Activated CD8-positive, alpha-beta memory T cell treated with anti-CD3 and anti-CD28 coated beads, Interleukin-2, amount 50 U/mL, for 48 hours (primary cell): ENCODE measurements at places on chromosomes 16 and 17.
A peak's percentile ranks its signal among the peaks of the same experiment; 100 is the strongest.

GRCh38 chr17:77826132-77826873 is 132.2 kb upstream of the TNRC6C start:
- DNase-seq = no peak

GRCh38 chr16:3026003-3026378 is 2.2 kb downstream of the THOC6 start:
- DNase-seq = no peak

DNA sequence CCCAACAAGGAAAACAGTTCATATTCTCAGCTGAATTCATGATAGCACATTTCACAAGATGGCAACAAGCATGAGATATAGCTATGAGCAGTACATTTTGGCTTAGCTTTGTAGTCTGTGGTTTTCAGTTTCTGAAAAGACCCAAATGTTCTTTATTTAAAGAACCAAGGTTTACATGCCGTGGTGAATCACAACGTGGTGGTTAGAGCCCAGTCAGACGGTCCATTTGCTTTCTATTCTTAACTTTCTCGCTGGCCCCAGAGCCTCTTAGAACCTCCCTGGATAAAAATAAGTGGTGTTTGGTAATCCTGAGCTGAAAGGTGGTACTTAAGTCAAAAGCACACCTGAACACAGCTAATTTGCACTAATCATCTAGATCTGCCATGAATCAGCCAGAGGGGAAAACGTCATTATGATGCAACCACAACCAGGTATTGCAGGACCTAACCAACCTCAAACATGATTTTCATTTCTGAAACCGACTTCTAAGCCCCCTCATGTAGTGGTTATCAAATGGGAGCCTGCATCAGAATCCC is 18.6 kb upstream of the HAPSTR1 start:
- DNase-seq = no peak

- no peak for DNase-seq
Observed at GRCh38 chr17:32335046-32335445, 6.9 kb downstream of the C17orf75 start.

DNA sequence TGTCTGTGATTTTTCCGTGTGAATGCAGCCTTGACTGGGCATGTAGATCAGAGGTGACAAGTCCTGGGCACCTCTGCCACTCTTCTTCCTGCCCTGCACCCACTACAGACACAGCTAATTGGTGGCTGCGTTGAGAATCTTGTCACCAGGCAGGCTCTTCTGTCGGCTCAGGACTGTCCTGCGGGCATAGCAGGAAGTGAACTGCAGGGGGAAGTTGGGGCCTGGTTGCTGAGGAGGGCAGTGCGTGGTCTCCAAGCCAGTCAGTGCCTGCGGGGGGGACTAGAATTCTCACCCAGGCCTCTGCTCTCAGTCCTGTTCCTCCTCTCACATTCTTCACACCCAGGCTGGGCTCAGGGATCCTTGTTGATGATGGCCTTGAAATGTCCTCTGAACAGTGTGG is 50.5 kb downstream of the JPH3 start:
- DNase-seq = no peak

DNA sequence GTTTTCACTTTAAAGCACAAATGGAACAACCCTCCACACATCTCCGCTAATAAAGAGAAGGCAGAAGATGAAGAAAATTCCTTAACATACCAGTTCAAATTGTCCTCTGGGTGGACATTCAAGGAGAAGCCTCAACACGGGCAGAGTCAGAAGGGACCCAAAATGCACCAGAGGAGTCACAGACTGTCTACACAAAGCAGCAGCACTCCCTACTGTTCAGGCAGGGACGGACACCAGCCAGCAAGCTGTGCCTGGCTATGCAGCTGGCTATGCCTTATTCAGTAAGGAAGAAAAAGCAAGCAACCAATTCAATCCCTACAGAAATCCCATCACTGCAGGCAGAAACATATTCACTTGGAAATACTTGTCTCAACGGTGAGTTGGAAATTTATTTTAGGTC is 8.1 kb downstream of the DNAJC7 start:
- DNase-seq = no peak

DNA sequence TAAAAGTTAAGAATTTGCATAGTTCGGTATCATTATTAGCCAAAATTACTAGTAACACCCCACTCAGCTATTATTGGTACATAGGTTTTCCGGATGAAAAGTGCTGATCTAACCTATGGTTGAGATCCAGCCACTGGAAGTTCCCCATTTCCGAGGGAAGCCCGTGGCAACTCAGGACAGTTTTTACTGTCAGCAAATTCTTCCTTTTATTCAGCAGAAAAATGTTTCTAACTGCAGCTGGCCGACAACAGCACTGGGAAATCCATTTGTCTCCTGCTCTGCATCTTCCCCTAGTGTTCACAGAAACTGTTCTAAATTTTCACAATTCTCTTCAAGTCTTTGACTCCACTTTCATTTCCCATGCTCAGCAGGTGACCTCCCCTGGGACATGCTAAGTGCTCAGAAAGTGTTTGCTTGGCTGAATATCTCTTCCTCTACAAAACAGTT is 15.5 kb upstream of the MMD start:
- no peak for DNase-seq

DNA sequence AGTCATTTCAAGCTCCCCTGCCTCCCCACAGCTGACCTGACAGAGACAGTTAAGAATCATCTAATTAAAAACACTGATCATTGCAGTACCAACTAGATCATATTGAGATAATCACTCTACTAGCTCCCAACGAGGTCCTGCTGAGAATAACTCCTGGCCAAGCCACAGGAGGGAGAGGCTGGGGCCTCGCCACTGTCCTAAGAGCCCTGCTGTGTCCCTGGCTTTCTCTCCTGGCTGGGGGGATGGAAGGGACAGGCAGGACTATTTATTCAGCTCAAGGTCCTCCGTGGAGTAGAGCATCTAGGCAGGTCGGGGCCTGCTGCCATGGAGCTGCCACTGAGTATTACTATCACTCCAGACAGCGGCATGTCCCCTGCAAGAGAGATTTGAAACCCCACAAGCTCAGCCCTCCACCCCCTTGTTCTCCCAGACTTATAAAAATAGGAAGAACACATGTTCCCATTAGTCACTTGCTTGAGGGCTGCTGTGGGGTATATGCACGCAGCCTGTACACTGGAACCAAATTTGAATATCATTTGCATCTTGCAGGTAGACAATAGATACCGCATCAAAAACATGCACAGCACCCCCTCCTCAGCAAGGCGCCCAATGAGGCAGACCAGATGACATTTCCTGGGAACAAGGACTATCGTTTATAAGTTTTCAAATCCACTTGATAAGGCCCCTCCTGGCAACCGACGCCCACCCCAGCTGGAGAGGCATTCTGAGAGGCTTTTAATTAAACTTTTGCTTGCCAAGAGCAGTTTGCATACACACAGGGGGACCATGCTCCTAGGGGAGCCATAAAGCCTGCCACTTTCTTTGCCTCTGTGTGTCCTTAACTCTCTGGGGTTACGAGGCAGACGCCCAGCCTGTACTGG is 385.2 kb upstream of the ZFHX3 start:
- DNase-seq = no peak

GRCh38 chr17:51651513-51652298 is 391.4 kb downstream of the UTP18 start:
- no peak for DNase-seq

- DNase-seq = peak; percentile 79
Observed at GRCh38 chr17:77772461-77772897, 186.0 kb upstream of the TNRC6C start.

DNA sequence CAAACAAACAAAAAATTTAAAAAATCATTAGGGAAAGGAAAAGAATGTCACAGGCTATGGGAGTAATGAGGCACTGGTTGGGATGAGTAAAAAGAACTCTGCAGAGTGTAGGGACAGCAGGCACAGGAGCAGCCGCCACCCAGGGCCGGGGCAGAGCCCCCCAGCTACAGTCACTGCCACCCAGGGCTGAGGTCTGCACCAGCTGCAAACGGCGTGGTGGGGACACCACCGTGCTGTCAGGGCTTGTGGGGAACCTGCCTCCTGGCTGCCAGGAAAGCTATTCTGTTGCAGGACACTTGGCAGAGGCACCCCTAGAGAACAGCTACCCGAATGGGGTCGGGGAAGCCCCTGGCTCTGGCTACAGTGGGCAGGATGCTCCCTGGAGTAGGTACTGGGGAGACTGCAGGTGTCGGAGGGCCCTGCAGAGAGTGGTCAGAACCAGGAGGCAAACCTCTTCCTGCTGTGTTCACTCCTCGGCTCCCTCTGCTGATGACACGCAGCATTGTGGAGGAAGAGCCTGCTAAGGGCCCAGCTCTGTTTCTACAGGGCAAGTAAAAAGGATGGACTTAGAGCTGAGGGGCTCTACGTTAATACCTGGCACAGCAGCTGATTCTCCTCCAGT is 32.3 kb upstream of the CAPN15 start:
- DNase-seq = no peak

GRCh38 chr16:65641049-65641761 is 519.3 kb upstream of the CDH11 start:
- no peak for DNase-seq

- DNase-seq = no peak
Observed at GRCh38 chr17:77098884-77099545, 41.8 kb upstream of the SEC14L1 start.

GRCh38 chr16:84040823-84041820 is 1.5 kb downstream of the SLC38A8 start:
- no peak for DNase-seq
